Smooth muscle cell of bladder (primary cell): ENCODE measurements at places on chromosomes 4 and X. TPM values are rescaled to one million over a fixed set of nuclear protein-coding genes. Genes with fewer than 3 reads are reported as not detected.

ADGRG4 gene
- not detected in 2 replicates for total RNA-seq

VCX2 gene
- total RNA-seq: not detected in 2 replicates

RHOXF2 gene
- not detected in 2 replicates for total RNA-seq

H2BW2 gene
- total RNA-seq: not detected in 2 replicates

OPRPN gene
- total RNA-seq: not detected in 2 replicates

FAM53A gene
- 0.74 and 0.85 TPM in 2 replicates for total RNA-seq

GPM6B gene
- 0.28 and 0.65 TPM in 2 replicates for total RNA-seq

TCEAL7 gene
- 26.3 and 37.3 TPM in 2 replicates for total RNA-seq

EDNRA gene
- total RNA-seq: 3.4 and 8.0 TPM in 2 replicates

TET2 gene
- total RNA-seq: 4.7 and 6.7 TPM in 2 replicates
